Stimulated activated CD4-positive, alpha-beta T cell treated with anti-CD3 and anti-CD28 coated beads, Interleukin-4, amount 100 ng/mL, for 4 hours (primary cell): ENCODE measurements at places on chromosomes 16 and 17.

GRCh38 chr16:27579087-27579980, 29.4 kb downstream of the KATNIP start:
- no peak for DNase-seq

DNA sequence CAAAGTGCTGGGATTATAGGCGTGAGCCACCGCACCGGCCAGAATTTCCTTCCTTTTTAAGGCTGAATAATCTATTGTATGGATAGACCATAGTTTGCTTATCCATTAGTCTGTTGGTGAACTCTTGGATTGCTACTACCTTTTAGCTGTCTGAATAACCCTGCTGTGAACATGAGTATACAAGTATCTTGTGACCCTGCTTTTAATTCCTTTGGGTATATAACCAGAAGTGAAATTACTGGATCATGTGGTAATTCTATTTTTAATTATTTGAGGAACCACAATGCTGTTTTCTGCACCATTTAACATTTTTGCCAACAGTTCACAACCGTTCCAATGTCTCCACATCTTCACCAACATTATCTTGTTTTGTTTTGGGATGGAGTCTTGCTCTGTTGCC, 4.6 kb upstream of the OTOA start:
- no peak for DNase-seq

DNA sequence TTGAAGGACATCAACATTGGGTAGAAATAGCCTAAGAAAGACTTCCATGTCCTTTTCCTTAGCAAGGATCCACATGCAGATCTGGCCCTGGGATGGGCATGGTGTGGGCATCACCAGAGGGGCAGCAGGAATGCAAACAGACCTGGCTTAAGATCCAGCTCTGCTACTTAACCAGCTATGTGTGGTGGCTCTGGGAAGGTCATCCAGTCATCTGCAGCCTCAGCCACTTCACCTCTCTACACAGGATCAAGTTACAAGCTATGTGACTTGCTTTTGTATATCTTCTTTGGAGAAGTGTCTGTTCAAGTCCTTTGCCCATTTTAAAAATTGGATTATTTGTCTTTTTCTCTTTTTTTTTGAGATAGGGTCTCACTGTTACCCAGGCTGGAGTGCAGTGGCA, 13.5 kb upstream of the ADORA2B start:
- DNase-seq: no peak

GRCh38 chr16:4523686-4524085, 14.9 kb downstream of the CDIP1 start:
- no peak for DNase-seq

DNA sequence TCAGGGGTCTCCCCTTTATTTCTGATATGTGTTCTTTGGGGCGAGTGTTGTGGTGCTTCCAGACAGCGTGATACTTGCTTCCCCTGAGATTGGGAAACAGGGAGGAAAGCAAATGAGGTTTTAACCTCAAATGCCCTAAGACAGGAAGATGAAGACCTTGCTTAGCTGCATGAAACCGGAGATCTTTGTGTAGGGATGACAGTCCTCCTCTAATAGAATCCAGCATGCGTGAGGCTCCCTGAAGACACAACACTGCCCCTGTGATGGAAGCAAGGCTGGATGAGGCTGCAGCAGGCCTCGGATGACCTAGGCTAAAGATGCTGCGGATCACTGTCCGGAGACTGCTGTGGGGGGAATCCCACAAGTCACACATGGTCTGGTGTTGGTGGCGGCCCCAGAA, 491.0 kb downstream of the CDH13 start:
- no peak for DNase-seq

- DNase-seq: no peak
Measured at GRCh38 chr16:54118846-54119245, 167.7 kb downstream of the IRX3 start.

- no peak for DNase-seq
Measured at GRCh38 chr17:42023524-42024349, 3.8 kb downstream of the NKIRAS2 start.

- DNase-seq: no peak
Measured at GRCh38 chr16:67406111-67406971, 9.9 kb downstream of the ZDHHC1 start.

- DNase-seq: no peak
Measured at GRCh38 chr17:68175416-68175815, 72.4 kb upstream of the AMZ2 start.

DNA sequence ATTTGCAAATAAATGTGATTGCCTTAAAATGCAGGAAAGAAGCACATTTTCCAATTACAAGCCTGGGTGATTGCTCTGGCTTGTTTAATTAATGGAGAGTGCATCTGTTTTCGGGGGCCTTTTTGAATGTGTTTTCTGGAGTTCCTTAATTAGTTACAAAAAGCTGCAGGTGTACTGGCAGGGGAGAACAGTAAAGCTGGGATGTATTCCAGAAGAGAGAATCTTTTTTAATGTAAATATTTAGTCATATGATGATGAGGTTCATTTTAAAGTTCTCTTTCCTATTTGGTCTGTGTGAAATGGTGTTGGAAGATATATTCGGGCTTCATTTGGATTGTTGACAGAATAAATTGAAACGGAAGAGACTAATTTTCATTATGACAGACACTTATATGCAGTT, 70.9 kb upstream of the N4BP1 start:
- DNase-seq: no peak

GRCh38 chr16:59848296-59848695, 1114.2 kb upstream of the GOT2 start:
- no peak for DNase-seq

DNA sequence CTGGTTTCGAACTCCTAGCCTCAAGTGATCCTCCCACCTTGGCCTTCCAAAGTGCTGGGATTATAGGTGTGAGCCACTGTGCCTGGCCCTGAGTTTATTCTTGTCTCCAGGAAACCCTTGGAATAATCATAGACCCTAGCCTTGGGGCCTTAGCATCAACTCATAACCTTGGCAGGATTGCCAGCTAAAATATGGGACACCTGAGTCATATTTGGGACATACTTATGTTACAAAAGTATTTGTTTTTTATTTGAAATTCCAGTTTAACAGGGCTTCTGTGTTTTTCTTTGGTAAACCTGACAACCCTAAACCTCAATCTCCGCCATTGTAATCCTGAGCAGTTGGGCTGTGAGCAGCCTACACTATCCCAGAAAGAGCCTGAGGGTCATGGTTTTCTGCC, 28.6 kb upstream of the TNS4 start:
- DNase-seq: no peak
